ENCODE measurements at places on chromosomes 3 and 15.

DNA sequence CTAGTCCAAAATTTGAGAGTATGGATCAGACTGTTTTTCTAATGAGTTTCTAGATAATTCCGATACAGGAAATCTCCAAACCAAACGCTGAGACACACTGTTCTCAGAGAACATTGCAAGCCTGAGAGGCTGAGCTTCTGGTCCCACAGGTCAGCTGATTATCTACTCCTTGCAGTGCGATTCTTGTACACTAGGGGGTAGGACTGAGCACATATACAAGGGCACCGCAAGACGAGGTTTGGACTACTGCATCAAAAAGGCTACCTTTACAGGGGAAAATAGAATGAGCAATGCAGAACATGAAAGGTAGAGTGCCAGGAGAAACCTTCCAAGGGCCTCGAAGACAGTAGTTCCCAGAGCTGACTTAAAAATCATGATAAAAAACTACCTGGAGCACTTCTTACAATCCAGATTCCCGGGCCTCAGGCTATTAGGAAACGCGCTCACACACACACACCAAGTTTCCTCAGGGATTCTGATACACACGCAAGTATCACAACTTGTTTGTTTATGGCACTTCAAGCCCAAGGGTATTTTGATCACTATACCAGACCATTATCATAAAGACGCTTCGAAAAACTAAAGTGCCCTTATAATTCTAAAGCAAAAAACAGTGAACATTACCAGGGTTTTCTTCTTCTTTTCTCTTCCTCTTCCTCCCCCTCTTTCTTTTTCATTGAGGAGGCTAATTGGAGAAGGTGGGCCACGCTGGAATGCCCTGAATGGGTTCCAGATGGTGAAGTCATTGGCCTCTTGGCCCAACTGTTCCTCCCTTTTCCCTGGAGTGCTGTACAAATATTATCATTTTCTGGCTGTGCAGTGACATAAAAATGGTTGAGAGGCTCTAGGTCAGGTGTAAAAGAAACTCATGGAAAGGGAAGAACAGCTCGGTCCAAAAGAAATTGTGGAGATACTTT, 61.8 kb downstream of the SLC12A8 start:
- peak; percentile 41 for DNase-seq

DNA sequence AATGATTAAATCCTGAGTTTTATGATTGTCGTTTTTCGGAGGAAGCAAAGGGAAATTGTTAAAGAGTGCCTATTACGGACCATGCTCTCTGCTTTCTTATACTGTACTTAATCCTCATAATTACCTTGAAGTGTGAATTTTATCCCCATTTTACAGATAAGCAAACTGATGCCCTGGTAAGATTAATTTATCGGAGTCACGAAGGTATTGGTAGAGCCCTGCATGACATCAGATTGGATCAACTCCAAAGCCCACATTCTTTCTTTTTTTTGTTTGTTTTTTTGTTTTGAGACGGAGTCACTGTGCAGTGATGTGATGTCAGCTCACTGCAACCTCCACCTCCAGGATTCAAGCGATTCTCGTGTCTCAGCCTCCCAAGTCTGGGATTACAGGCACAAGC, 1.6 kb upstream of the GNB4 start:
- DNase-seq = no peak

GRCh38 chr3:118736107-118736506, 298.5 kb downstream of the IGSF11 start:
- no peak for DNase-seq

DNA sequence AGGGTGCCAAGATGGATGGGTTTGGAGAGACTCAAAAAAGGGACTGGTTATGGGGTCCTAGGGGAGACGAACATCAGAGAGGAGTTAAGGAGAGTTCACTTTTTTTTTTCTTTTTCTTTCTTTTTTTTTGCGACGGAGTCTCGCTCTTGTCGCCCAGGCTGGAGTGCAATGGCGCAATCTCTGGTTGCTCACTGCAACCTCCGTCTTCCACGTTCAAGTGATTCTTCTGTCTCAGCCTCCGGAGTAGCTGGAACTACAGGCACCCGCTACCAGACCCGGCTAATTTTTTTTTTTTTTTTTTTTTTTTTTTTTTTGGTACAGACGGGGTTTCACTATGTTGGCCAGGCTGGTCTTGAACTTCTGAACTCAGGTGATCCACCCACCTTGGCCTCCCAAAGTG, 1.2 kb downstream of the SPINT1 start:
- no peak for DNase-seq

DNA sequence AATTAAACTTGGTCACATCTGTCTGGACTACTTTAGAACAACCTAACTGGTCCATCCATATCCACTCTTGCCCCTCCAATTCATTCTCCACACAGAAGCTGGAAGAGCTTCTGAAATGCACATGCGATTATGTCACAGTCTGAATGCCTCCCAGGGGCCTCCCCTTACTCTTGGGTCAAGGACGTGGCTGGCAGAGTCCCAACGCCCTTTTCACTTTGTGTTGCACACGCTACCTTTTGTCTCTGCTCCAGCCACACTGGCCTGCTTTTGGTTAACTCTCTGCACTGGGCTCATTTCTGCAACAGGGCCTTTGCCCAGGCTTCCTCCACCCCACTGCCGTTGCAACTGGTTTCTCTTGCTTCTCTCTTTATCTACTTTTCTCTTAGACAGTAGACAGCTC, 245.2 kb downstream of the IL20RB start:
- DNase-seq = no peak

DNA sequence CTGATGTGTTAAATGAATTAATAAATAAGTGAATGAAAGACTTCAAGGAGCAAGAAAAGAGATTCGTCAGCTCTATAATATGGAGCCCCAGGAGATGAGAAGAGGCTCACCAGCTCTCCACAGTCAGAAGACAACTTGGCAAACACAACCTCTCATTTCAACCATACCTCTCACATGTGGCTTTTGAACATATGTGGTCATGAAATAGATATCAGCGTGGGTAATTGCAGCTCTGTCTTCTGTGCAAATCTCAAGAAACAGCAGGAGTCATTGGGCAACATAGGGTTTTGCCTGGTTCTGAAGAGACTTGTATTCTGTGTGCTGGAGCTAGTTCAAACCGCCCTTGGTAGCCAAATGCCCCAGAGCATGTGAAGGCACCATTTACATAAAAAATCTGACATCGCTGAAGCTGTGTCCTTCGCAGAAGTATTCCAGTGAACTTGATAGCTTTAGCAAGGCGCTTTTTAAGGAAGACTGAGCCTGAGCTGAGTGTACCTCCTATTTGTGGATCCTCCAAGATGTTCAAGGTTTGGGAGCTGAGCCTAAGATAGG, 8.4 kb downstream of the CX3CR1 start:
- DNase-seq = no peak

GRCh38 chr3:108877901-108878300, 55.3 kb downstream of the TRAT1 start:
- no peak for DNase-seq

- DNase-seq = no peak
Observed at GRCh38 chr3:134072881-134073582, 43.3 kb upstream of the SLCO2A1 start.

DNA sequence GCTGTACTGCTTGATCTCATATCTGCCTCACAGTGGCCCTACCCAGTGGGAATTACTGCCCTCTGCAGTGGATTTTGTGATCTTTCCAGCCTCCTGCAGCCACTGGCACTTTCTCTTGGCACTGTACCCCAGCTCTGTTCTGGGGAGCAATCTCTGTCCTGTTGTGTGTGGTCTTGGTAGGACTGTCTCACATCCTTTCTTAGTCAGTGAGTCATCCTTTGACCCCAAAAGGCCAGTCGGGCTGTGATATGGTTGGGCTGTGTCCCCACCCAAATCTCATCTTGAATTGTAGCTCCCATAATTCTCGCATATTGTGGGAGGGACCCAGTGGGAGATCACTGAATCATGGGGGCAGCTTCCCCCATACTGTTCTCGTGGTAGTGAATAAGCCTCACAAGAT, 133.3 kb upstream of the TPM1 start:
- DNase-seq = no peak

DNA sequence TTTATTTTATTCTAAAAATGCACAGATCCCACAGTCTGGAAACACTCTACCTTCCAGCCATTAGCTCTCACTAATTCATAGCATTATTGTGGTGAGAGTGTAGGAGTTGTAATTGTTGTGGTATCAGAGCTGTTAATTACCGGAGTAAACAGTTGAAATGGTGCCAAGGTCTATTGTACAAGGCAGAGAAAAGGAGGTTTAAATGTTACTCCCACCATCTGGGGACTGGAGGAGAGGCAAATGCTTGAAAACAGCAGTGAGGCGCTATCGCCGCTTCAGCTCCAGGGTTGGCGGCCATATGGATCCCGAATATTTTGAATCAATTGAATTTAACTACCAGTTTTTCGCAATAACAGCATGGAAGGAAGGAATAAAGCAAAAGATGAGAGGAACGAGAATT, 113.1 kb upstream of the C15orf61 start:
- DNase-seq = no peak

GRCh38 chr3:45590822-45591546, 3.6 kb upstream of the LIMD1 start:
- DNase-seq = no peak

DNA sequence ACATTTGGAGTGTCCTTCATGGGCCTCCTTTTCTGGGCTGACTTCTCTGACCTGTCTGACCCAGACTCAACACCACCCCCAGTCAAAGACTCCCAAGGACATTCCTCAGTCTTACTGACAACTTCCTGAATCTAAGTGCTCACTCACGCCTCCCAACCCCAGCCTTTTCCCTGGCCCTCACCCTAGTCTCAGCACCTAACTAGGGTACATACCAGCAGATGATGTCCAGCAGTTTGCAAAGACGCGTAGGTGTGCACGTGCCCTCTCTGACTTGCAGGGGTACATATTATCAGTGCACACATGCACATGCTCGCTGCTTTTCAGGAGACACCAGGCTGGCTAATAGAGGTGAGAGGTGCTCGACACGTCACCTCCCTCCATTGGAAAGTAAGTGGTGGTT, 38.7 kb upstream of the SLCO2A1 start:
- DNase-seq = no peak

DNA sequence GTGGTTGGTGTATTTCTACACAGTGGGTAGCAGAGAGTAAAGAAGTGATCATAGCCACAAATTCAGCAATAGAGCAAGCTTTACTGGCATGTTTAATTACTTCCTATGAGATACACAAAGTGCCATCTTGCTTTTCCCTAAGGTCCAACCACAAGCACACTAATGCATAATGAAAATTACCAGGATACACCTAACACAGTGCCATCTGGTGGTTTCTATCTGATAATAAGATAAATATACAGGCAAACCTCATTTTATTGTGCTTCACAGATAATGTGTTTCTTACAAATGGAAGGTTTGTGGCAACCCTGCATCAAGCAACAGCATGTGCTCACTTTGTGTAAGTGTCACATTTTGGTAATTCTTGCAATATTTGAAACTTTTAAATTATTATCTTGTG, 223.0 kb downstream of the NSUN3 start:
- no peak for DNase-seq

GRCh38 chr3:10758304-10759037, 57.6 kb upstream of the SLC6A11 start:
- DNase-seq = peak; percentile 27

GRCh38 chr3:81776643-81777042, 15.2 kb upstream of the GBE1 start:
- DNase-seq = no peak

DNA sequence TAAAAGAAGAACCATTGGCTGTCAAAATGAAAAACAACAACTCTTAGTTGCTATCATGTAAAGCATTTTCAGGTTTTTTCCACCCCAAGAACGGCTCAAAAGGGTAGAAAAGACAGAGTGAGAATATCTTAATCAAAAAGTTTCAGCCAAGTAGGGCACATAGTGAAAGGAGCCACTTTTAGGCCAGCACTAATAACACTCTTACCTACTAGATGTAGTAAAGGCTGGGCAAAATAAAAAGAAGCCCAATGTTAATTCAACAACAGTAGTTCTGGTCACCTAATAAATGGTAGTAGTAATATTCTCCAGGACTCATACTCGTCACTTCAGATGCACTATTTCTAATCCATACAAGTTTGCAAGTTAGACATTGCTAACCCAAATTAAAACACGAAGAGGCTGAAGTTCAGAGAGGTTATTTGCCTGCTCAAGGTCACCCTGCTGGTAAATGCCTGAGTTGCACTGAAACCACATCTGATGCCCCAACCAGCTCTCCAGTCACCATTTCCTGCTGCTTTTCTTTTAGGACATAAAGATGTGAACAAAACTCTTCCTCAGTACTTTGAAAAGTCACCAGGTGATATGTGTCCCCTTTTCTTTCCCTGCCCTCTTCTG, 7.5 kb downstream of the GOLIM4 start:
- no peak for DNase-seq

GRCh38 chr3:52195823-52196331, 2.1 kb upstream of the ALAS1 start:
- DNase-seq = no peak

DNA sequence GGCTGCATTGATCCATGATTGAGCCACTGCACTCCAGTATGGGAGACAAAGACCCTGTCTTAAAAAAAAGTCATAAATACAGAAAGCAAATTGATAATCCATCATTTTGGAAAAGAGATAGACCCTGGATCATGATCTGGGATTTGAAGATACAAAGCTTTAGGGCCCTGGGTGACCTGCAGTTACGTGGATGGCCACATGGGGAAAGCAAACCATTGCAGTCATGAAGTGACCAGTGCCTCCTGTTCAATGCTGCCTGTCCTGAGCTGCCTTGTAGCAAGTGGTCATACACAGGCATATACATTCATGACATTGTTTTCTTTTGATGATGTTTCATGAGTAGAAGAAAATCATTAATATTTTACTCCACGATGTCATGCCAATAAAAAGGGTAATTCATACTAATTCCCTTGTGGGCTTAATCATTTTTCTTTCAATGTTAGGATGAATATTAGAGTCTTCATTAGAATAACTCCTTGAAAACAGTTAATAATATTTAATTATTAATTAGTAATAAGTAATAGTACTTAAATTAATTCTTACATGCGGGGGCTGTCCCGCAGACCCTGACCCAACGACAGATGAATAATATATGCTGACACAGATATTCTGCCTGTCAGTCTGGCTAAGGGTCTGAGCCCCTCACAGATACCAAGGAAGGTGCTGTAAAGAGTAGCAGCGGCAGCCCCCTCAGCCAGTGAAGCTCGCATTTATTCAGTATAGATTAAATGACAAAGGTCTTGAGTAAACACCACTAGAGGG, 109.0 kb upstream of the UNC13C start:
- DNase-seq = no peak

- DNase-seq = no peak
Observed at GRCh38 chr3:14151471-14152083, 26.7 kb downstream of the TMEM43 start.

DNA sequence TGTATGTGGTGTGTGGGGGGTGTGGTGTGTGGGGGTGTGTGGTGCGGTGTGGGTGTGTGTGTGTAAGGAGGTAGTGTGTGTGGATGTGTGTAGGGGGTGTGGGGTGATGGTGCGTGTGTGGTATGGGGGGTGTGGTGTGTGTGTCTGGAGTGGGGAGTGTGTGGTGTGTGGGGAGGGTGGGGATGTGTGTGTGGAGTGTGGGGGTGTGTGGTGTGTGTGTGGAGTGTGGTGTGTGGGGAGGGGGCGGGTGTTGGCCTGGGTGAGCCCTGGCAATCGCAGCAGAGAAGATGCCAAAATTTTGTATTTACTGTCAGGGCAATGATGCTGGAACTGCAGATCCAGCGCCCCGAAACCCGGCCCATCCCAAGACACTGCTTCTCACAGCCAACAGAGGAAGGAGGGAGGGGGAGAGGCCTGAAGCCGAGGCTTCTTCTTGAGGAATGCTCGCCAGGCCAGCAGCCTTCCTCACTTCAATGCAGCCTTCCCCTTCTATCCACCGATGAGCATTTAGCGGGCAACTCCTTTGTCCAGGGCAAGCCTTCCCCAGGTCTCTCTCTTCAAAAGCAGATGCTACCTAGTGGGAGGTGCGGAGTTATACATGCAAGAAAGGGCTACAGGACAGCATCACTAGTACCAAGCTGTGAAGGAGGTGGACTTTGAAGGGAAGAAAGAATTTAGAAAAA, 11.9 kb upstream of the SRP14 start:
- no peak for DNase-seq

Measured in CD4-positive, alpha-beta T cell treated with Interleukin-6 at 100 ng/mL for 8 hours (primary cell).